ENCODE measurements at places on chromosomes 3 and 15.

DNA sequence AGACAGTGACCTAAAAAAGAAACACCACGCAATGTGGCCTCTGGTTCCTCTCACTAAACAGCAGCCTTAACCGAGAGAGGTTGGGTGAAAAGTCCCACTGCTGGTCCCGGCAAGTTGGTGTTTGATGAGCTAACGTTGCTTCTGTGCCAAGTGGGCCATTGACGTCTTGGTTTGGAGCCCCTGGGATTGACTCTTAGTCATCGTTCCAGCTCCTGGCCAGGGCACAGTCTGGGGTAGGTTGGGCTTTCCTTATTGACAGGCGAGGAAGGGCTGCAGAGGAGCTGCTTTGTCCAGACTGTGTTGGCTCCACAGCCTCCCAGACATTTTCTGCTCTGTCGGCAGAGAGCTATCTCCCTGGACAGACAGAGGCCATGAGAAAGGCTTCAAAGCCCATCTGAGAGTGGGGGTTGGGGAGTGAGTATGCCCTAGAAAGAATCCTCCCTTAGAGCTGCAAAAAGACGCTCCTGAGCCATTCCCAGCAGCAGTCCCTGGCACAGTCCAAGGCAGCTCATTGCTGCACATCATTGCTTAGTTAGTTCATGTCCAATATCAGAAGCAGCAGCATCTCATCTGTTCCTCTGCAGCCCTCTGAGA, 28.6 kb upstream of the C3orf80 start:
- no peak for DNase-seq

DNA sequence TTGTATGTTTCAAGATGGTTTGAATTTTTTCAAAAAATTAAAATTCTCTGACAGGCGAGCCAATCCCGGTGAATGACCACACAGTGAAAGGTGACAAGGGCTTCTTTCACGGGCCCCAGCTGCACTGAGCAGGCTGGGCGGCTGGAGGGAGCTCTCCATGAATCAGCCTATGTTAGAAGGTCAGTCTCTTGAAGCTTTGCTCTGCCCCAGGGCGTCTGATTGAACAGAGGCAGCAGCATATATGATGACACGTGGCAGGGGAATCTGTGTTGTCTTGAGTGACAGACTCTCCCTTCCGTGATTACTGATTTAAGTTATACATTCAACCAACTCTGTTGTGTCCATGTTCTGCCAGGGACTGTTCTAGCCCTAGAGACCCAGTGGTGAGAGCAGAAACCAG, 51.5 kb downstream of the ISG20 start:
- no peak for DNase-seq

DNA sequence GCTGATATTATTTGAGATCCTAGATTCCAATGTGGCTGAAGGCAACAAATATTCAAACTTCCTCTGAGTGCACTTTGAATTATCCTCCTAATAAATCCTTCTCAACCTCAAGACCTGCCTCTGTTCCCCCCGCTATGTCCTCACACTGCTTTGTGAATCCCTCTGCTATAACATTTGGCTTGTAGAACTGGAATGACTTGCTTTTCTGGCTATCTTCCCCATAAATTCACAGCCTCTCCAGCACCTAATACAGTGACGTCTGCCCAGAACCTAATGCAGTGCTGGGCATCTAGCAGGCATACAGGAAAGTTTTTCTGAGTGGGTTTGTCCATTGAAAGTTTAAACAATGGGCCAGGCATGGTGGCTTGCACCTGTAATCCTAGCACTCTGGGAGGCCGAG, 643.9 kb upstream of the ADAMTS9 start:
- no peak for DNase-seq

GRCh38 chr3:126746395-126747177, 42.5 kb downstream of the CHCHD6 start:
- no peak for DNase-seq

- DNase-seq, result no peak
These were observed 281.4 kb downstream of the THSD4 start for GRCh38 chr15:71396536-71397125.

DNA sequence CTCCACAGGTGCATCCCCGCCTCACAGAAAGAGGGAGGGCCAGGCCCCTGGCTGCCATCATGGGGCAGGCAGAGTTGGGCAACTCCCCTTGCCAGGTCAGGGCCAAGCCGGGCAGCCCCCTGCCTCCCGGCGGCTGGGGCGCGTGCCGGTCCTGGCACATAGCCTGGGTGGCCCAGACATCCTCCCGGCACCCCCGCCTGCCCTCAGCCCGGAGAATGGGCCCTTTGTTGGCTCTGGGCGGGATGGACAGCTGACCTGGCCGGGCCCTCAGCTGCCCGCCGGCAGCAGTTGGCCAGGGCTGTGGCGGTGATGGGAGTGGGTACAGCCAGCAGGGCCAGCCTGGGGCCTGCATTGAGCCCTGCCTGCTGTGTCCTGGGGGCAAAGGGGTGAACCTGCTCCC, 16.5 kb downstream of the PLXNA1 start:
- DNase-seq, result no peak

DNA sequence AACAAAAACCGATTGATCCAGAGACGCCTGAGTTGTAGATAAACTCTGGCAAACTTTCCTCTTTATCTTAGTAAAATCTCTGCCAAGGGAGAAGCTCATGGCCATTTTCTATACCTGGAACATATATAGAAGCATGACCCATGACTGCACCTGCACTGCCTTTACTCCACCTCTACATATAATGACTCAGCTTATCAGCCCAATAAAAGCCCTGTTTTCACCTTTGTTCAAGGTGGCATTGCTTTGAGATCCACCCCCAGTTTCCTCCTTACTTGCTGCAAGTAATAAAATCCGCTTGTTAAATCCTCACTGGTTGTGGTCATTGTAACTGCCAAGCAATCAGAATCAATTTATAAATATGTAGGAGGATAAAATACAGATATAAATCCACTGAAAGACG, 1280.4 kb downstream of the NSUN3 start:
- DNase-seq, result no peak

GRCh38 chr3:111336511-111336910, 205.5 kb upstream of the CD96 start:
- no peak for DNase-seq

DNA sequence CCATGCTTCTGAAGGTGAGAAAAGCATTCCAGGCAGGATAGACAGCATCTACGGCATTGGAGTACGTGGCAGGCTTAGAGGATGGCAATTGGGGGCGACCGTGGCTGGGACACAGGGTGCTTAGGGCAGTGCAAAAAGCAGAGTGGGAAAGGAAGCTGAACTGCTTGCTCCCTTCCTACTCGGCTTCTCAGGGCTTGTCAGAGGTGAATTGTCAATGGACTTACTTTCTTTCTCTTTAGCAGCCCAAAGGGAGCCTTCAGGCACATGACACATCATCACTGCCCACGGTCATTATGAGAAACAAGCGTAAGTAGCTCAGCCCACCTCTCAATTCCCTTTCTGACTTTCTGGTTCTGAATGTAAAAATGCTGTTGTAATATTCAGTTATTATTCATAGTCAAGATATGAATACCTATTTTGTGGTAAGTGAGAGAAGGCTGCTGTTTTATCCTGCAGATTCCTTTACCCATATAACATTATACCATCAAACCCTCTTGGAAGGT, 84.3 kb downstream of the KLHL25 start:
- no peak for DNase-seq

- DNase-seq, result no peak
These were observed 341.1 kb downstream of the PDCD6IP start for GRCh38 chr3:34139566-34139965.

- DNase-seq, result no peak
These were observed 80.6 kb downstream of the ULK4 start for GRCh38 chr3:41881233-41881821.

DNA sequence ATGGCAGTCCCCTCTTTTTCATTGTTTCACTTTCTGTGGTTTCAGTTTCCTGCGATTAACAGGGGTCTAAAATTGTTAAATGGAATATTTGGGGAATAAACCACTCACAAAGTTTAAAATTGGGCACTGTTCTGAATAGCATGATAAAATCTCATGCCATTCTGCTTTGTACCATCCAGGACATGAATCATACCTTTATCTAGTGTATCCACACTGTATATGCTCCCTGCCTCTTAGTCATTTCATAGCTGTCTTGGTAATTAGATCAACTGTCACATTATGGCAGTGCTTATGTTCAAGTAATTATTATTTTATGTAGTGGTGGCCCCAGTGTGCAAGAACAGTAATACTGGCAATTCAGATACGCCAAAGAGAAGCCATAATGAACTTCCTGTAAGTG, 734.5 kb downstream of the ZPLD1 start:
- no peak for DNase-seq

DNA sequence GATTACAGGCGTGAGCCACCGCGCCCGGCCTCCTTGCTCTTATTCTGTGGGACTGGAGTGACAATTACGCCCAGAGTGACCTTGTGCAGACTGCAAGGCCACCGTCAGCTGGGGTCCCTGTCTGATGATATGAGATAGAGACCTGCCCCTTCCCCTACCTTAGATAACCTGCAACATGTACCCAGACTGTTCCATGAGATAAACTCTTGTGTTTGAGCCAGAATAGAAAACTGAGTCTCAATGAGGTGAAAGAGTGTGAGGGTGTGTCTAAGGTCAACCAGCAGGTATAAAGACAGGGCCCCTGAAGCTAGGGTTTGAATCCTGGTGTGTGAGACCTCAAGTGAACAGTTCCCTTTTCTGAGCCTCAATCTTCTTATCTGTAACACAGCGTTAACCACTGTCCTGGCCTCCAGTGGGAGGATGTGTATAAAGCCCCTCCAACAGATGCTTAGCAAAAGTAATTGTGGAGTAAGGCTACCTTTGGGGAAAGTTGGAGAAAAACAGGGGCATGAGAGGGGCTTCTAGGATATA, 6.0 kb downstream of the TADA3 start:
- DNase-seq, result no peak

GRCh38 chr3:9124730-9125129, 124.7 kb downstream of the SRGAP3 start:
- DNase-seq, result no peak

DNA sequence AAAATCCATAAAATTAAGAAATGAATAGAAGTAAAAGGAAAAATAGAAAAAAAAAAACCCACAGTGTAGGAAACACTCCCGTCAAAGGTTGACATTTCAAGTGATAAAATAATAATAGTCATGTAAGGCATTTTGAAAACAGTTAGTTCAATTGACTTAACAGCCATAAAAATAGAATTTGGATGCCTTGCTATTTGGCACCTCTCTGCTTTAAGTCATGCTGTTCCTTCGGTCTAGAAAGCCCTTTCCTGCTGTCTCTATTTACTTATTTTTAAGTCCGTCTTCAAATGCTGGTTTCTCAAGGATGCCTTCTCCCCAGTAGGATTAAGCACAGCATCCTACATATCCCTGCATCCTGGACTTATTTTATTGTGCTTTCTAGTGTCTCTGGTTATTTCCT, 22.3 kb upstream of the RETNLB start:
- DNase-seq, result no peak

- DNase-seq, result no peak
These were observed 375.2 kb downstream of the TUSC7 start for GRCh38 chr3:117084739-117085270.

DNA sequence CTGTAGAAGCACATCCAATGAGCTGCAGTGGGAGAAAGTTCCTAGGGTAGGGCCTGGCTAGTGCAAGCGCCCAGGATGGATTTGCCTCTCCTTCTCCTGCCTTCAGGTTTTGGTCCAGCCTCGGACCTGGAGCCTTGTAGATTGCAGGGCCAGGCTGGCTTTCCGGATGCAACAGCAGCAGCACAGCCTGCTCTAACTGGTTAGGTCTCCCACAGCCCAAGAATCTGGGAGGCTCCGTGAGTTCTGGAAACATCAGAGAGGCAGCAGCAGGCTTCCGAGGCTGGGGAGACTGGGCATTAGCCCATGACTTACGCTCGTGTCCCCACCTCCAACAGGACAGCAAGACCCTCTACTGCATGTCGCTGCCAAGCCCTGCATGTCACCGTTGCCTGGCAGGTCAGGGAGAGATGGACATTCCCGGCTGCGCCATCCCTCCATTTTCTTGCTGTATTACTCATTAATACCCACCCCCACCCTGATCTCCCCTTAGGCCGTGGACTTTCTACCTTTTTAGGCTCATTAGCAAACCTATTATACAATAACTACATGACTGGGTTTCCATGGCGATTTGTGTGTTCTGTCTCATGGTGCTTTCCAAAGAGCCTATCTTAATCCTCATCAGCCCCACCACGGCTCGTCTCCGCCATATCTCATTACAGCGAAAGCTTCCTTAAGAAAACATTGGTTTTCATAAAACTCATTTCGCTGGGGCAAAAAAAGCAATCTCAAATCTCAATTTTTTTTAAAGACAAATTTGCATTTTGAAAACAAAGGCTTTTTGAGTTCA, 40.9 kb upstream of the RGMA start:
- no peak for DNase-seq

GRCh38 chr15:93105485-93105884, 16.5 kb upstream of the RGMA start:
- no peak for DNase-seq

- DNase-seq, result no peak
These were observed 41.5 kb downstream of the CP start for GRCh38 chr3:149180057-149180573.

DNA sequence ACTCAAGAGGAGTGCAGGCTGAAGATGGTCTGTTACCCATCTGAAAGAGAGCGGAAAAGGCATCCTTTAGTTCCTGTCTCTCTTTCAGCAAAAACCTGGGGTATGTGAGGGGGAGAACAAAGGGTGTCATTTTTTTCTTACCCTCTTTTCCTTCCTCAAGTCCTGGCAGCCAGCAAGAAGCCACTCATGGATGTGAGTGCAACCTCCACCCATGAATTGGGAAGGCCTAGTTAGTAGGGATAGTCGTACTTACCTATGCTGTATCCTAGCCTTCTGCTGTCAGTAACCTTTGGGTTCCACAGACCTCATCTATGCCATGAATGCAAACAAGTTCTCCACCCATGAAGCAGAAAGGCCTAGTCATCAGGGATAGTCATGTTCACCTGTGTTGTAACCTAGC, 472.8 kb downstream of the ZIC1 start:
- no peak for DNase-seq

DNA sequence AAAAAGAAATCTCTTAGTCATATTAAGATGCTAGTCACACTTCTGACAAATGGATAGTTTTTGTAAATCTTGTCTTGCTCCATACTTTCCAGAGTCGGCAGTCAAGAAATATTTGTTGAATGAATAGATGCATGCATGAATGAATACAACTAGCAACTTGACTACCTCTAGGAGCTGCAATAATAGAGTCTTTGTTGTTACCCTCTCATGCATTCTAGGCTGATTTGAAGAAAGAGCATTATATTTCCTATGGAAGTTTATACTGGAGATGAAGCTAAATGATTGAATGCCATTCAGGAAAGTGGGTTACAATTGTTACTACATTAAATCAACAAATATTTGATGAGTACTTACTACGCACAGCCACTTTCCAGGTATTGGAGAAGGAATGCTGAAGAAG, 18.1 kb upstream of the TRAT1 start:
- no peak for DNase-seq

- DNase-seq, result no peak
These were observed 83.3 kb upstream of the IGSF10 start for GRCh38 chr3:151544164-151544548.
